Activated CD4-positive, alpha-beta T cell treated with anti-CD3 and anti-CD28 coated beads, Interleukin-2, amount 10 ng/mL, durations not matched to agents 7 days and 5 days (primary cell): ENCODE measurements at places on chromosomes 4 and X. TPM values are rescaled to one million over a fixed set of nuclear protein-coding genes. Genes with fewer than 3 reads are reported as not detected.

DNA sequence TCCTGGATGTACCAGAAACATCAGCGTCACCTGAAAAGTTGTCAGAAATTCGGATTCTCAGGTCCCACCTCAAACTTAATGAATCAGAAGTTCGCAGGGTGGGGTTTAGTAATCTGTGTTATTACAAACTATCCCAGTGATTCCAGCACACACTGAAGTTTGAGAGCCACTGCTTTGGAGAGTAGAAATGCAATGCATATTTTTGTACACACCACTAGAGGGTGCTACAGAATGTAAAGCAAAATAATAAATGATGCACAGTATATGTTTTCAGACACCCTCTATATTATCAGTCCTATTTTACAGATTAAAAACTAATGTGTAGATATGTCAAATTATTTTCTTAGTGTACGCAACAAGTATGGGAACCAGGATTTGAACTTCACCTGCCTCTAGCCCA, 2.4 kb upstream of the MORF4L2 start:
- peaks cover 8% of the 10 kb centered on the region for H3K36me3 ChIP-seq
- H3K4me3 ChIP-seq, result no peak overlapping the region
- peak overlapping the region; percentile 31 for H3K27ac ChIP-seq

DNA sequence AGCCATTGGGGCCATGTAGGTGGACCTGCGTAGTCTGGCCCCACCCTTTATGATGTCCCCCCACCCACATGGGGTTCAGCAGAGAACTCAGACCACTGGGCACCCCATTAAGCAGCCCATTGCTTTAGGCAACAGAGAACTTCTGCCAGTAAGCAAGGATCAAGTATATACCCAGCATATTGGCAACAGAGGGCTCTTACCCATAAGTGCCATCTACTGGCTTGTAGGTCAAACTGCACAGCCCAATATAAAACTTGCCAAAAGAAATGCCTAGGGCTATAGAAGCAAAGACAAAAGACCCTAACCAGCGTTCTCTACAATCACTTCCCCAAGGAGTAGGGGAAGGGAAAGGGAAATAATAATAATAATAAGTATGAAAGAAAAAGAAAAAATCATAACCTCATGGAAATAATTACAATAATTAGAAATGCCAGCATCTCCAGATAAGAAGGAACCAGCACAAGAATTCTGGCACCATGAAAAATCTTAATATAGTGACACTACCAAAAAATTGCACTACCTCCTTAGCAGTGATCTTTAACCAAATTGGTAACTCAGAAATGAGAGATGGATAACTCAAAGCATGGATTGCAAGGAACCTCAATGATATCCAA, 1090.7 kb downstream of the FAT4 start:
- H3K36me3 ChIP-seq, result no peaks in the 10 kb centered on the region
- no peaks in the 10 kb centered on the region for H3K27me3 ChIP-seq
- no peak overlapping the region for H3K4me3 ChIP-seq
- no peaks in the 10 kb centered on the region for H3K4me1 ChIP-seq

- no peak overlapping the region for H3K4me3 ChIP-seq
- H3K27me3 ChIP-seq, result no peaks in the 10 kb centered on the region
- peak overlapping the region; percentile 86 for H3K27ac ChIP-seq
- DNase-seq, result no peak
- peaks cover 43% of the 10 kb centered on the region for H3K36me3 ChIP-seq
- H3K4me1 ChIP-seq, result peaks cover 43% of the 10 kb centered on the region
These were observed 26.1 kb downstream of the ZRSR2 start for GRCh38 chrX:15816438-15816809.

DNA sequence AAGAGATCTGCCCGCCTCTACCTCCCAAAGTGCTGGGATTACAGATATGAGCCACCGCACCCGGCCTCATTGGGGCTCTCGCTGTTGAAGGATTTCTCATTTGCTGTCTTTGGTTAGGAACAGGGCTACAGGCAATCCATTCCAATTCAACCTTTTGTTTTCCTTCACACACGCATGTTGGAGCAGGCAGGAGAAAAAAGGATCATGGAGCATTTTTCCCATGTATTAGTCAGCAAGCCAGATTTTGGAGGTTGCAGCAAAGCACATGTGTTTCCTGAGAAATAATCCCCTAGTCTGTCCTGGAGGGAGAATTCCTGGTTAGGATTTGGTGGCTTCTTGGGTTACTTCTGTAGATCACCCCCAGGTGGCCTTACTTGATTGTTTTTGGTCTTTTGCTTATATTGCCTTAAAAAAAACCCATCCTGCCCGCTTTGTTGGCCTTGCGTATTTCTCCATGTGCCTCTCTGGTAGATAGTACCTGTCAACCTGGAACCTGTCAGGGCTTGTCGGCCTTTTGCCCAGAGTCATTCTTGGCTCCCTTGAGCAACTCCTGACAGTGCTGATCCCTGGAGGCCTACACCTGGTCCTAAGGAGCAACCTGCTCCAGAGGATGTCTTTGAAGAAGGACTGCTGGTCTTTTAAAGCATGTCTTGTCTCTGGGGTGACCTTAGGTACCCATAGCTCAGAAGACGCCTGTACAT, 82.4 kb upstream of the CLCN4 start:
- H3K4me3 ChIP-seq, result no peak overlapping the region
- peaks cover 9% of the 10 kb centered on the region for H3K4me1 ChIP-seq
- DNase-seq, result no peak

DNA sequence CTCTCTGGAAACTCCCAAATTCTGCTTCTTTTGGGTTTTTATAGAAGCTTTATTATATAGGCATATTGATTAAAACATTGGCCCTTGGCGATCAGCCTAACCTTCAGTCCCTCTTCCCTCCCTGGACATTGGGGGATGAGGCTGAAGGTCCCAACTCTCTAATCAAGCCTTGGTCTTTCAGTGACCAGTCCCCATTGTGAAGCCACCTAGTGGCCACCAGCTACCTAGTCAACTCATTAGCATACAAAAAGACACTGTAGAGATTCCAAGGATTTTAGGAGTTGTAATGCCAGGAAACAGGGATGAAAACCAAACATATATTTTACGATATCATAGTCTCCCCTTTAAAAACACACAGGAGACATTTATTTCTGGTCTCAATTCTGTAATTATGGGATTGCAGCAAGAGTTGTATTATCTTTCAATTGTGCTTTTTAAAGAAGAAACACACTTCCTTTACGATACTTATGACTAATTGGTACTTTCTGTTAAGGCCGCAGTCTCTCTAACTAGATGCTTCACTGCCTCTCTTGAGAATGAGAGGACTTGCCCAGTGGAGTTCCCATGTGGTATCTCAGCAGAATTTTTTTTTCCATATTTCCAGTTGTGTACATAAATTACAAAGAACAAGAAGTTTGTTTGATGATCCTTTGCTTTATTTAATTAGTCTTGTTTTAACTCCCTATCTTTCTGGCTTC, 58.2 kb downstream of the WDR17 start:
- DNase-seq, result no peak
- no peaks in the 10 kb centered on the region for H3K27me3 ChIP-seq
- H3K4me1 ChIP-seq, result peaks cover 5% of the 10 kb centered on the region
- no peak overlapping the region for H3K27ac ChIP-seq
- no peak overlapping the region for H3K4me3 ChIP-seq

GRCh38 chr4:24871210-24871609, 41.6 kb downstream of the CCDC149 start:
- H3K27ac ChIP-seq, result no peak overlapping the region
- no peaks in the 10 kb centered on the region for H3K36me3 ChIP-seq
- H3K27me3 ChIP-seq, result no peaks in the 10 kb centered on the region
- H3K4me1 ChIP-seq, result no peaks in the 10 kb centered on the region

UNC5C gene
- total RNA-seq, result not detected

HSD17B11 gene
- 33.6 TPM for total RNA-seq

ITGB1BP2 gene
- total RNA-seq, result 4.7 TPM

MPP1 gene
- 48.6 TPM for total RNA-seq
